ENCODE measurements at places on chromosomes 6 and 20.

GRCh38 chr6:38436726-38437465, 202.8 kb downstream of the BTBD9 start:
- no peak for DNase-seq

- peak; percentile 46 for DNase-seq
These were observed 2.2 kb downstream of the NOL4L start for GRCh38 chr20:32582659-32583580.

GRCh38 chr6:125489579-125490285, 188.0 kb upstream of the HDDC2 start:
- no peak for DNase-seq

DNA sequence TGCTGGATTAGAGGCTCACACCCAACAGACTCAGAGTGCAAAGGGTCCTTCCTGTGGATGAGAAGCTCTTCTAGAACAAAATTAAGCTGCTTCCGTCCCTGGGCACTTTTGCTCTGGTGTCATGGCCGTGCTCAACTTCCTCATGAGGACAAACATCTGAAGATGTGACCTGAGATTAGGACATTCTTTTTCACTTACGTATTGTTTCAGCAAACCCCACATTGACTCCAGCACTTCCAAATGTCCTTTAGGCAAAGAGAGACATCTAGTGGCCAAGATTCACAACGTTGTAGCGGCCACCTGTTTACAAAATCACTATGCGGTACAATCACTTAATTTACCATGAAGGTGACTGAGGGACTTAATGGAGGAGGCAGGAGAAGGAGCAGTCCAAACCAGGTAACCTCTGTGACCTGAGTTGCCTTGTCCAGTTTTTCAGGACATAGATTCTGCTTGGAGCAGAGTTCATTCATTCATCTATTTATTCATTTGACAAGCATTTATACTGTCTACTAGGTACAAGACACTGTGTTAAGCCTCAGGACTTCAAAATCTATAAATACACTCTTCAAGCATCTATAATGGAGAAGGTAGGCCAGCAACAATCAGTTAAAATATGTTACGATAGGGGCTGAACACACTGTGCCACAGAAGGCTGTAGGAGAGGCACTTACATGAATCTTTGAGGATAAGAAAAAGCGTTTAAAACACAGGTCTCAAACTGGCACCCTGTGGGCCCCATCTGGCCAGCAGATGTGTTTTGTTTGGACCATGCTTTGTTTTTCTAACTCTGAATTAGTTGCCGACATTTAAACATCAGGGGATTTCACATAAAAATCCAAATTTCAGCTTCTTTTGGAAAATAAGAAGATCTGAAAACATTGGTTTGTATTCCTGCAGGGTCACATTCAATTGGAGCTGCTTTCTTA, 5.6 kb upstream of the ADGRF1 start:
- no peak for DNase-seq

- no peak for DNase-seq
These were observed 5.3 kb upstream of the ZFP64 start for GRCh38 chr20:52196845-52197244.

- no peak for DNase-seq
These were observed 935.1 kb downstream of the KIF16B start for GRCh38 chr20:15637950-15638754.

- no peak for DNase-seq
These were observed 108.6 kb downstream of the ESR1 start for GRCh38 chr6:151916075-151916474.

GRCh38 chr20:58713801-58714339, 21.3 kb downstream of the NPEPL1 start:
- DNase-seq: no peak

GRCh38 chr6:18347021-18347577, 40.1 kb upstream of the RNF144B start:
- DNase-seq: no peak

- DNase-seq: no peak
These were observed 4.7 kb downstream of the AGPAT1 start for GRCh38 chr6:32171234-32171633.

- peak; percentile 44 for DNase-seq
These were observed 3.0 kb downstream of the BAK1 start for GRCh38 chr6:33577106-33577535.

DNA sequence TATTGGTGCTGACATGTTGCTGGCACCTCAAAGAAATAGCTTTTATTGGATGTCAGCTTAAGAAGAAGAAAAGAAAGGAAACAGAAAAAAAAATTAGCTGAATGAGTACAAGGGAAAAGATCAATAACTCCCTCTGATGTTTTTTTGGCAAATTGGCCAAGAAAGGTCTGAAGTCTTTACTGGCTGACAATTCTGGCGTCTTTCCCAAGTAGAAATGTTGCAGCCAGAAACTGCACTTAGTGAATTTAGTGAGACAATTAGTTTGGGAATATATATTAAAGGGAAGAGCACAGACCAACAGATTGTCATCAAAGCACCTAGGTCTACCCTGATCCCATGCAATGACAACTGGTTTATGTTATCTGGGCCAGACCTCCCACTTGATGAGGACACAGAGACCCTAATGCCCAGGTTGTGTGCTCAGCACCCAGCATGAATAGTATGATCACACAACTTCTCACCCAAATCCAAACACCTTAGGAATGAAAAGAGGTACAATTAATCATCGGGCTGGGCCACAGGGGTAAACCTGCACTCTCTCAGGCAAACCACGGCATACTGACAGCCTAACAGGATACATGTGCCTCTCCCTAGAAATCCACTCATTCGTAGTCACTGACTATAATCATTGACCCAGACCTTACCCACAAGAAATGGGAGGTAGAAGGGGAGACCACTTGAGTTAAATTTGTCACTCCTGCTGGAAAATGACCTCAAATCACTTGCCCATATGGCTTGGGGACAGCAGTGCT, 612.3 kb upstream of the ARID1B start:
- no peak for DNase-seq

DNA sequence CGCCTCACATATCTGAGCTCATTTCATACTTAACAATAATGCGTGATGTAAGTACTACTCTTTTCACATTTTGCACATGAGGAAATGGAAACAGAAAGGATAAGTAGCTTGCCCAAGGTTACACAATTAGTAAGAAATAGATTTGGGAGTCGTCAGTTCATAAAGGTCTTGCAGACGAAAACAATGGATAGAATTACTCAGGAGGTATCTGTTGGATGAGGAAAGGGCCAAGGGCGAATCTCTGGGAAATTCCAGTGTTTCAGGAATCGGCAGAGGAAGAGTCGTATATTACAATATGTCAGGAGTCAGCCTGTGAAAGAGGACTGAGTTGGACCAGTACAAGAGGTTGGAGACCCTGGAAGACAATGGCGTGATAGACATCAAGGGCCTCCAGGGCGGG, 12.8 kb upstream of the EDN1 start:
- no peak for DNase-seq

GRCh38 chr20:35662551-35662950, 2.1 kb downstream of the CPNE1 start:
- no peak for DNase-seq

All from CD4-positive, alpha-beta T cell treated with Interleukin-6 for 4 hours (primary cell).